ENCODE measurements at places on chromosomes 12 and 14.
A peak's percentile ranks its signal among the peaks of the same experiment; 100 is the strongest.

DNA sequence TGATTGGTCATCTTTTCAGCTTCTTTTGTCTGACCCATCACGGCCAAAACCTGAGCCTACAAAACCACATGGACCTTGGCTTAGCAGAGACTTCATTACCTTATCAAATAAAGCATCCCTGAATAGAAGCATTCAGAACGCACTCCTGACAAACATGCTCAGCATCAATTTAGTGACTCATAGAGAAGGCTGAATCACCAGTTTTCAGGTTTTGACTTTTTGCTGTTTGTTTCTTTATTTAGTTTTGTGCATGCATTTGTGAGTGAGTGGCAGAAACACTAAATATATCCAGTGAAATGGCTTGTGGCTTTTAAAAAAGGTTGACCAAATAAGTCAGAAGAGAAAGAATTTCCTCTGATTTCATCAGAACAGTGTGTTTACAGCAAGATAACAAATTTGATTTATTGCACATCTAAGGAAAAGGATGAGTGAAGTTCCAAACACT is 19.0 kb upstream of the OVCH1 start:
- DNase-seq = no peak

- peak; percentile 4 for DNase-seq
These were observed 21.3 kb downstream of the LRRIQ1 start for GRCh38 chr12:85057370-85057963.

- no peak for DNase-seq
These were observed 171.7 kb downstream of the PHLDA1 start for GRCh38 chr12:75859868-75860267.

DNA sequence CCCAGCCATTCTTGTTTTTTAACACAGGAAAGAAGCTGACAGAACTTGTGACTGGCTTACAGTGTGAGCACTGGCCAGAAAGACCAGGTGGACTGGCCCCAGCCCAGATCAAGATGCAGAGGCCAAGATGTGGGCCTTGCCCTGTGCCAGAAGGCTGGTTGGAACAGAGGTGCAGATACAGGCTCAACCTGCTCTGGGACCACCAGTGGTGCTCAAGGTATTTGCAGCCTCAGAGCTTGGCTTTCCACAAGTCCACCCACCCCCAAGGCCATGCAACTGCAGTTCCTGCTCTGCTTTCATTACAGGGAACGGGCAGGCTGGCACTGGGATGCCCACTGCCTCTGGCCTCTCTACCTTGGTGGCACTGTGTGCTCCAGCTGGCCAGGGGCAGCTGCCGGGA is 23.3 kb downstream of the ZFC3H1 start:
- DNase-seq = no peak

- no peak for DNase-seq
These were observed 249.9 kb downstream of the CCDC91 start for GRCh38 chr12:28440081-28440608.

GRCh38 chr12:107992870-107993451 is 136.1 kb upstream of the WSCD2 start:
- no peak for DNase-seq

DNA sequence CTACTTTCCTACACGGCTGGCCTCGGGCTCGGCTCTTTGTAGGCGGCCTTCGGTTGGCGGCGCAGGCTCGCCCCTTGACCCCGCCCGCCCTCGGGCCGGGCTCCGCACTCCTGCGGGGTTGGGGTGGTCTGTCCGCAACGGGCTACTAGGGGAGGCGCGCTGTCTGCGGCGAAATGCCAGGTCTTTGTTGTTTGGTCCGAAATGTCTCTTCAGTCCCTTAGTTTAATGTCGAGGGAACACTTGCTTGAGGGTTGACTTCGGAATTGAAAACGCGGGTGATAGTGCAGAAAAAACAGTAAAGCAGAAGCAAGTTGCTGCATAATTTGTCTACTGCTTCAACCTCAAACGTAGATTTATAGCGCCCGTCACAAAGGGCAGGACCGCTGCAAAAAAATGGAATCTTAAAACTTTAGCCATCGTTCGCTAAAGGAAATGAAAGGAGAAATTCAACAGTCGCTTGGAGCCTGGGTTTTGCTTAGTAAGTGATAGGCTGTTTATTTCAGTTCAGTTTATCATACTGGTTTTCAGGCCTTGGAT is 390 bp downstream of the JKAMP start:
- DNase-seq = no peak

- no peak for DNase-seq
These were observed 20.6 kb downstream of the ST8SIA1 start for GRCh38 chr12:22313963-22314330.
